ENCODE measurements at places on chromosomes 12 and 14. TPM values are rescaled to one million over a fixed set of nuclear protein-coding genes. Genes with fewer than 3 reads are reported as not detected.
A peak's percentile ranks its signal among the peaks of the same experiment; 100 is the strongest.

The ACOT4 gene
- total RNA-seq = 0.33 TPM

The YAF2 gene
- 40.8 TPM for total RNA-seq

- DNase-seq = no peak
Measured at GRCh38 chr12:127179176-127179575, 1087.8 kb upstream of the TMEM132C start.

- DNase-seq = no peak
Measured at GRCh38 chr14:24879661-24880386, 170.1 kb downstream of the STXBP6 start.

DNA sequence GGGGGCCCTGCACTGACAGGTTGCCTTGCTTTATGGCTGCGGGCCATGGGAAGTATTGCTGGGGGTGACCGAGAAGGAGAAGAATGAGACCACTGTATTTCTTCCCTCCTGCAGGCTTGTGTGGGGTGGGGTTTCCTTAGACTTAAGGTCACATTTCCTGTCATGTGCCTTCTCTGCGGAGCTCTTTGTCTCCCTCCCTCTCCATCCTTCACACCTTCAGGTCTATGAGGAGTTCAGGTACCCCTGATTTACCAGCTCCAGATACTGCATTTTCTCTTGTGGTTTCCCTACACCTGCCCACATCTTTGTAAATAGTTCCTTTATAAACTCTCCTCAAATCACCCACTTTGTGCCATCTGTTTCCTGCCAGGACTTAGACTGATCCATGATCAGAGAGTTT is 3.6 kb downstream of the FNTB start:
- DNase-seq = no peak

- peak; percentile 76 for DNase-seq
Measured at GRCh38 chr14:92317511-92317910, 5.5 kb upstream of the SLC24A4 start.

DNA sequence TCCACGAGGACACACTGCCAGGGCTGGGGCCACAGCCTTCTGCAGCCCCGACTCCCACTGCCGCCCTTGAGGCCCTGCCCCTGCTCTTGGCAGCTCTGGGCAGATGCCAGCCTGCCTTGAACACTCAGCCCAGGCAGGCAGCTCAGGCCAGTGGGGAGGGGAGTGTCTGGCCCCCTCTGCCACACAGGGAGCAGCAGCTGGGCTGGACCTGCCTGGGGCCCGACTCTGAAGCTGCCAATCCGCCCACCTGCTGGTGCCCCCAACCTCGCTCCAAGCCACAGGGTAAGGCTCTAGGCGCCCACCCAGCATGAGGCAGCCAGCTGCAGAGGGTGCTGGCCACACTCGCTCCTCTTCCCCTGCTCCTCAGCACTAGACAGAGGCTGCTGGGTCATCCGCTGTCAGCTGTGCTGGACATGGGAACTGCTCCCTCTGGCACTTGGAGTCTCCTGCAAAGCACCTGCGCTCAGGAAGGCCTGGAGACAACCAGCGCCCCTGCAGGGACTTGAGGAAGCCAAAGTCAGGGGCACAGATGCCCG is 24.6 kb upstream of the NUDT14 start:
- DNase-seq = no peak

GRCh38 chr14:104795781-104796686 is 486 bp upstream of the AKT1 start:
- no peak for DNase-seq

- no peak for DNase-seq
Measured at GRCh38 chr12:22971701-22972191, 346.8 kb downstream of the ETNK1 start.

GRCh38 chr12:120994589-120995337 is 16.4 kb downstream of the HNF1A start:
- DNase-seq = no peak

DNA sequence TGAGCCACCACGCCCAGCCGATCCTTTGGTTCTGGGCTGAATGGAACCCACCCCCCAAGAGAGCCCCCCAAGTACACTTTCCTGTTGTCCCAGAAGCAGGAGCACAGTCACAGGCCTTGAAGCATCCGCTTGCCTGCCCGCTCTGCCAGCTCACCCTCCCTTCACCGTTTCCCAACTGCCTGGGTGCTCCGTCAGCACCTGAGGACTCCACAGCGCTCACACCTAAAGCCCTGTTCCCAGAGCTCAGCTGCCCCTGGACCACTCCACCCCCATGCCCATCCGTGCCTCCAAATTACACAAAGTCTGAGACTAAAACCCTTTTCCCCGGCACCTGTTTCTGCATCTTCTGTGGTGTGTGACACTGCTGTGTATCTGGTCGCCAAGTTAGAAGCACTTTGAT is 44.3 kb upstream of the TRAF3 start:
- peak; percentile 18 for DNase-seq

- DNase-seq = no peak
Measured at GRCh38 chr14:20435582-20436362, at the start of gene KLHL33. Gene KLHL33, minus strand, starts transcription at chr14:20436166. Its CDS starts 355 bp downstream, at chr14:20435811.

GRCh38 chr14:78851189-78851588 is 681.0 kb downstream of the NRXN3 start:
- no peak for DNase-seq

DNA sequence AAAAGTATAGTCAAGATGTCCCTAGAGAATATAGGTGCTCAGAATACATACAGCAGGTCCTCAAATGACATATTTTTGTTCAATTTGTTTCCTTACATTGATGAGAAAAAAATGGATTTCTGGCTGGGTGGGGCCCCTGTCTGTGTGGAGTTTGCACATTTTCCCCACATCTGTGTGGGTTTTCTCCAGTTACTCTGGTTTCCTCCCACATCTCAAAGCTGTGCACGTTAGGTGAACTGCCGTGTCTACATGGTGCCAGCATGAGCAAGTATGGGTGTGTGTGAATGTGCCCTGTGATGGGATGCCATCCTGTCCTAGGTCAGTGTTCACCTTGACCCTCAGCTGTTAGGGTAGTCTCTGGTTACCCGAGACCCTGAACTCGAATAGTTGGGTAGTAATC is 289.1 kb downstream of the GRIN2B start:
- DNase-seq = no peak

All from posterior vena cava (tissue), 2 donors.